ENCODE measurements at places on chromosomes 11 and 22. TPM values are rescaled to one million over a fixed set of nuclear protein-coding genes. Genes with fewer than 3 reads are reported as not detected.

DNA sequence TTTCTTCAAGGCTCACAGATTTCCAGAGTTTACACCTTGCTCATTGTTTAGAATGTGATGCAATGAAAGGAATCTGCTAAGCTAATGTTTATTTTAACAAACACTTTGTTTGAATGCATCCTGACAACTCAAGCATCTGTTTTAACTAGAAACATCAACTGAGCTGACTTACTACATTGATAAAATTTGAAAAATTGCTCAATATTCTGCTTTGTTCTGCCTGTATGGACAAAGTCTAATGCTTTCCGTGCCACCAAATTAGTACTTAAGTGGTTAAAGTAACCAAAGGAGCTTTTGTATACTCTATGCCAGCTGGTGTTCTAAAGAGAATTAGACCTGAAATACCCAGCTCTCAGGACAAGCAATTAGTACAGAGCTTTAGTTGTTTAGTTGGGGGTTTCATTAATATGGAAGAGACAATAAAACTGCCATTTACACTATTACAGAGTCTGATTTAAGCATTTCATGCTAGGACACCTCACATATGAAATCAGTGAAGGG lies 105.2 kb downstream of the MAML2 start:
- DNase-seq, result no peak

GRCh38 chr11:65260756-65261590 lies 789 bp upstream of the POLA2 start:
- DNase-seq, result no peak

GRCh38 chr11:2561696-2562581 lies 117.1 kb downstream of the KCNQ1 start:
- DNase-seq, result no peak

DNA sequence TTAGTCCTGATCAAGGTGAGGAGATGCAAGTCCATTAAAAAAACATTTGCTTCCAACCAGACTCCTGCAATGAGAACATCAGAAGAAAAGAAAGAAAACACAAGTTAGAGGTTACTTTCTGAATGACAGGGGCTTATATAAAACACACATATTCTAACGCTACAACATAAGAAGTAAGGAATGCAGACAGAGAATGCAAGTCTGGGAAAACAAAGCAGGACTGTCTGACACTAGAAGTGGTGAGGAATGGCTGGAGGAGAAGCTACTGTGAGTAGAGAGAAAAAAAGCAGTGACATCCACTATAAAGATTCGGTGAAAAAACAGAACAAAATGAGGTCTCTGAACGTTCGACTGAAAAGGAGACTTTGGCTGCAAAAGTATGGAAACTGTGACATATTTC lies 12.3 kb downstream of the TMEM216 start:
- no peak for DNase-seq

PHF21B gene
- polyA plus RNA-seq, result 8.9 TPM

APOA5 gene
- polyA plus RNA-seq, result not detected

- no peak for DNase-seq
Measured at GRCh38 chr22:46021577-46021976, 44.6 kb upstream of the WNT7B start.

- no peak for DNase-seq
Measured at GRCh38 chr11:45889555-45889954, 4.1 kb downstream of the MAPK8IP1 start.

DNA sequence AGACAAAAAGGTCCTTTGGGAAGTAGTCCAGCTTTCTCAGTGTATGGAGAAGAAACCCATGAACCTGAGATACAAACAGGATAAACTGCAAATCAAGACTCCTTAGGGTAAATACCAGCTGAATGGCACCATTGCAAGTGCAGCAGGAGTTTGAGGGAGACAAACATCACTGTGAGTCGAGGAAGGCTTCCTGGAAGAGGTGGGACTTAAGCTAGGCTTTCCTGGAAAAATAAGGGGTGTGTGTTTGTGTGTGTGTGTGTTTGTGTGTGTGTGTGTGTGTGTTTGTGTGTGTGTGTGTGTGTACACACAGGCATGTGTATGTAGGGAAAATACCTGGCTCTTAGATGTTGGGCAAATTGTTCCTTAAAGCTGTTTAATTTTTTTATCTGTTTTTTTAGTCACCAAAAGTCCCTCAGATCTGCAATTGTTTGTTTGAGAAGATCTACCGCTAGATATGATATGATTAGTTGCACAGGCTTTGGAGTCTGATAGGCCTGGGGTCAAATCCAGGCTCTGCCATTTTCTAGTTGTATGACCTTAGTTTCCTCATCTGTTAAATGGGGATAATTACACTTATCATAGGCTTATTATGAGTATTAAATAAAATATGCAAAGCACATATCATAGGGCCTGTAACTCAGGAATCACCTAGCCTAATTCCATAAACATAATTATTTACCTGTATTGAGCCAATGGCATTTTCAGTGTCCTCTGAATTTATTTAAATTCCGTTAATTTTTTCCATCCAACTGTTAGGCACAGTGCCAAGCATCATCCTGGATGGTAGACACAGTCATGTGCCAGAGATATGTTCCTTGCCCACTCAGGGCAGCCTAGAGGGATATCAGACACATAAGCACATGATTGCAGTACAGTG lies 85.6 kb upstream of the EED start:
- DNase-seq, result no peak

ART5 gene
- 4.3 TPM for polyA plus RNA-seq

DNA sequence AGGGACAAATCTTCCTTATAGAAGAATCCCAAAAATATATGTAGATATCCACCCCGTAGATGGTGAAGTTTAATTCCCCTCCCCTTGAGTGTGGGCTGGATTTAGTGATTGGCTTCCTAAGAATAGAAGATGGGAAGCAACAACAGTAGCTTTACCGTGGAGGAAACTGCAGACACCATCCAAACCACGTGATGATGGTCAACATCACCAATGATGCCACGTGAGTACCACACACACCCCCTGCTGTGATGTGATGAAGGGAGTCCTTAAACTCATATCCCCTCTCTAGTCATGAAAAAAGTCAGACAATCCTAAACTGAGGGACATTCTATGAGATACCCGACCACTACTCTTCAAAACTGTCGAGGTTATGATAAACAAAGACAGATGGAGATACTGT lies 76.4 kb upstream of the SLC22A12 start:
- DNase-seq, result no peak

OR52N1 gene
- polyA plus RNA-seq, result not detected

GRCh38 chr22:17665854-17666253 lies 27.3 kb downstream of the BCL2L13 start:
- no peak for DNase-seq

DNA sequence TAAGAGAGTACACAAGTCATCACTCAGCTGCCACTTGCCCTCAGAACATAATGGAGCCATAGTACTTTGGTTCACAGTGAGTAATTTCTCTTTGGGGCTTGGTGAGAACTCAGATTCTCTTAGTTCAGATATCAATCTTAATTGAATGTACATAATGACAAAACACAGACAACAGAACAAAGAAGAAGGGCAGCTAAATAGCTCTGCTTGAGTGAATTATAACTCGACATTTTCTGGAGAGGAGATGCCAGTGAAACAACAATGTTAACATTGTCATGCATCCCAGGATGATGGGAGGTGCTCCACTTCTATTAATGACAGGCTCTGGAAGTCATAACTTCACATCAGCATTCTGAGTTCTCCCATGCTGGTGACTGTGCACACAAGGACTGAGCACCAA lies 508.1 kb downstream of the TMEM135 start:
- no peak for DNase-seq

DNA sequence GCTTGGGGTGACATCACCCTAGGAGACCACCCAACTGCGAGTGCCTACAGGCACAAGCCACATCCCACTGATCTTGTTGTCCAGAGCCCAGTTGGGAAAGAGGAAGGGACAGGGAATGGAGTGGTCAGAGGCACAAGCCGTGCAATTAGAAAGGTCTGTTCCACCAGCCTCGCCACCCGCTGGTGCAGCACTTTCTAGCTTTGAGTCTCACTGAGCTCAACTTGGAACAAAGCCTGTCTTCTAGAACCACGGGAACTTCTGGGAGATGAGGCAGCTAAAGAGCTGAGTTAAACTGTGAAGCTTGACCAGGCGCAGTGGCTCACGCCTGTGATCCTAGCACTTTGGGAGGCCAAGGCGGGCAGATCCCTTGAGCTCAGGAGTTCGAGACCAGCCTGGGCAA lies 29.3 kb downstream of the TPBGL start:
- DNase-seq, result no peak

DNA sequence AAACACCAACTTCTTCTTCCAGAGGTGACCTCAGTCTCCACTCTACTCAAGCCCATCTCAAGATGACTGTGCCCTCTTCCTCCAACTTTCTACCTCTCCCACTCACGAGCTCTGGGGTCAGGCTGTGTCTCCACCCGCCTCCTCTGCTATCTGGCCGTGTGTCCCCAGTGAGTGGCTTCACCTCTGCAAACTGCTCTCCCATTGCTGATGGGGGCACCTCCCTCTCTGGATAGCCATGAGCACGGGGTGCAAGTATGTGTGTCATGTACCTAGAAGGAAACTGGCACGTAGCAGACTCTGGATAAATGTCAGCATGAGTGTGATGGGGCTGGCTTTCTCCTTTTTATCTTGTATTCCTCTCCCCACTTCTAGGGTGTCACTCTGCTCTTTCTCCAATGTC lies 18.3 kb upstream of the RAC2 start:
- no peak for DNase-seq

ROBO4 gene
- 25.4 TPM for polyA plus RNA-seq

DNA sequence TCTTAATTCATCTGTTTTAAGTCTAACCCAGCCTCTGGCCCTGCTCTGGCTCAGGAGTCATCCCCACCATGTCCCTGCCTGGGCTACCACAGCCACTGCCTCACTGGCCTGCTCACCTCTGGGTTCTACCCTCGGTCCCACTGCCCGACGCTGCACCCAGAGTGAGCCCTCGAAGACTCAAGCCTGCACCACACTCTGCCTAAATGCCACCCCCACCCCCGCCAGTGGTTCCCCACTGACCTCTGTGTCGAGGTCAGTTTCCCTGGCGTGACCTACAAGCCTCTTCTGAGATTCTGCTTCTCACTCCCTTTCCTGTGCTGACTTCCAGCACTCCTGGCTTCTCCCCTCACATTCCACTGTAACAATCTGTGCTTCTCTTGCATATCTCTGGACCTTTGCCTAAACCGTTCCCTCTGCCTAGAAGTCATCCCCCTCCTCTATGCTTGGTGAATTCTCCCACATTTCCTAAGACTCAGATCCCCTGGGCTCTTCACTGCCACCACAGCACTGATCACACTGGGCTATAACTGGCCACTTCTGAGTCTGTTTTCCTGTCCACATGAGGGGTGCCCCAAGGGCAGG lies 12.5 kb upstream of the PDE2A start:
- DNase-seq, result no peak

- DNase-seq, result no peak
Measured at GRCh38 chr22:17375914-17376614, 6.8 kb downstream of the CECR2 start.

DNA sequence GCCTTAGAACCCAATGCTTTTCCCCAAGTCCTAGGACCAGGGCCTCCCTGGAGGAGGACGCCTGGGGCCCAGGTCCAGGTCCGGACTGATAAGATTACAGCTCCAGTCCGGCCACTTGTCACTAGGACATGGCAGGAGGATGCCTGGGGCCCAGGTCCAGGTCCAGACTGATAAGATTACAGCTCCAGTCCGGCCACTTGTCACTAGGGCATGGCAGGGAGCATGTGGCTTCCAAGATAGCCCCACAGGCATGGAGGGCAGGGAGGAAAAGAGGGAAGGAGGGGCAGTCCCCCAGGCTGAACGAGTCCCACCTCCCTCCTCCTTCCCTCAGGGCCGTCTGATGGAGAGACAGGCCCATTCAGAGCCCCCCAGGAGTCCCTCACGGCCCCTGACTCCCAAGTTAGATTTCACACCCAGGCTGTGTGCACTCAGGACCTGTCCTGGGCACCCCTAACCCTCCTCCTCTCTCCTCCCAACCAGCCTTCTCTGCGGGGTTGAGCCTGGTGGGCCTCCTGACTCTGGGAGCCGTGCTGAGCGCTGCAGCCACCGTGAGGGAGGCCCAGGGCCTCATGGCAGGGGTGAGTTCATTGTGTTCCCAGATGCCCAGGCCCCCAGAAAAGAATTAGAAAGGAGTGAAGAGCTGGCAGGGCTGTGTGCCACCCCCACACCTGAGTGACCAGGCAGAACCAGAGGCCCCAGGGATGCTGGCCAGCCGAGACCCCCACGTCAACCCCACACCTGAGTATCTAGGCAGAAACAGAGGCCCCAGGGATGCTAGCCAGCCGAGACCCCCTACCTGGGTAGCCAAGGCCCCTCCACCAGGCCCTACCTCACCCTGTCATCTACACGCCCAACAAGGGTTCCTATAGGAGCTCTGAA lies 2.1 kb downstream of the TSPAN32 start:
- no peak for DNase-seq

GRCh38 chr22:45235101-45235777 lies 5.5 kb downstream of the KIAA0930 start:
- DNase-seq, result no peak

- no peak for DNase-seq
Measured at GRCh38 chr22:34608540-34609115, 457.3 kb upstream of the ISX start.

GAS2 gene
- 11.6 TPM for polyA plus RNA-seq

GRCh38 chr11:10678101-10678500 lies 15.5 kb downstream of the IRAG1 start:
- DNase-seq, result no peak

DNA sequence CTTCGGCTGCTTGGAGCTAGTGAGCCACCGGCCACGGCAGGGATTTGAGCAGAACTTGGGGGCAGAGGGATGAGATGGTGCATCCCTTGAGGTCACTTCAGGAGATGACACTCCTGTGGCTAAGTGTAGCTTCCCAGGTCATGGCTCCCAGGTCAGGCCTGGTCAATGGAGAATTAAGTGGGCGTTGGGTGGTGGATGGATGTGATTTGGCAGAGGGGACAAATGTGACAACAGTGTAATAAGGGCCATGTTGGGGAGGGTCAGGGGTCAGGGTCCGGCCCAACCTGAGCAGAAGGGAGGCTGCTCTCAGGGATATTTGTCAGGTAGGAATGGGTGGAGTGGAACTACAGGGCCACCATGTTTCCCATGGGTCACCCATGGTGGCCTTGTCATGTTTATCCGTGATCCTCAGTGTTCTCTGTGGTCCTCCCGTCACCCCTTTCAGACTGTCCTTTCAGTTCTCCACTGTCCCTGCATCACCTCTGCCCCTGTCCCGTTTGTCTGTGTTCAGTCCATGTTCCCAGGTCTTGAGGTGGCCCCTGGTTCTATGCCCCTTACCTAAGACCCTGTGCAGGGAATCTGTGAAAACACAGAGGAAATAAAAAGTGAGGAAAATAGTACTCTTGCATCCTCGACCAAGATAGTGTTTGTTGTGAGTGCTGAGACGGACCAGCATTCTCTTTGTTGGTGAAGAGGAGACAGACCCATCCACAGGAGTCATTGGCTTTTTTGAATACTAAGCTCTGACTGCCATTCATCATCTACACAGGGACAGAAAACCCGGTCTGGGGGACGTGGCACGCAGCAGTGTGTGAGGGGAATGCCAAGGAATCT lies 6.1 kb downstream of the SLC25A1 start:
- no peak for DNase-seq

OR5B21 gene
- polyA plus RNA-seq, result not detected

LINC01488 gene
- polyA plus RNA-seq, result 0.08 TPM

Measured in left renal cortex interstitium (tissue), 4 donors.